CD8-positive, alpha-beta memory T cell (primary cell): ENCODE measurements at places on chromosomes 1 and 21.

DNA sequence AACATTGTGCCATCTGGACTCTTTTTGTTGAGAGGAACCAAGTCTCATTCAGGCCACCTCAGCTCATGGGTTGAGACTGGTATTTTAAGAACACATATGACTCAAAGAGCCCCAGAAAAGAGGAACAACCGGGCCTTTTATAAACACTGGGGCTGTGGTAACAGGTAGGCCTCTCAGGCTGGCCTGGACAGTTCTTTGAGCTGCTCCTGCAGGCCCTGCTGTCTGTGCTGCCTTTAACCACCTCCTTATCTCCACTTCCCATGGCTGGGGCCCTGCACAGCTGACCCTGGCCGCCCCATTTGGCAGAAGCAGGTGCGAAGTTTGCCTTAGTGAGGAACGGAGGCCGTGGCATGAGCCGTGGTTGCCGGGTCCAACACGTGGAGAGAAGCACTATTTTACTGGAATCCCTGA is 163.3 kb downstream of the RHOU start:
- DNase-seq = no peak

GRCh38 chr1:67555461-67556296 is 125.5 kb upstream of the SERBP1 start:
- no peak for DNase-seq

DNA sequence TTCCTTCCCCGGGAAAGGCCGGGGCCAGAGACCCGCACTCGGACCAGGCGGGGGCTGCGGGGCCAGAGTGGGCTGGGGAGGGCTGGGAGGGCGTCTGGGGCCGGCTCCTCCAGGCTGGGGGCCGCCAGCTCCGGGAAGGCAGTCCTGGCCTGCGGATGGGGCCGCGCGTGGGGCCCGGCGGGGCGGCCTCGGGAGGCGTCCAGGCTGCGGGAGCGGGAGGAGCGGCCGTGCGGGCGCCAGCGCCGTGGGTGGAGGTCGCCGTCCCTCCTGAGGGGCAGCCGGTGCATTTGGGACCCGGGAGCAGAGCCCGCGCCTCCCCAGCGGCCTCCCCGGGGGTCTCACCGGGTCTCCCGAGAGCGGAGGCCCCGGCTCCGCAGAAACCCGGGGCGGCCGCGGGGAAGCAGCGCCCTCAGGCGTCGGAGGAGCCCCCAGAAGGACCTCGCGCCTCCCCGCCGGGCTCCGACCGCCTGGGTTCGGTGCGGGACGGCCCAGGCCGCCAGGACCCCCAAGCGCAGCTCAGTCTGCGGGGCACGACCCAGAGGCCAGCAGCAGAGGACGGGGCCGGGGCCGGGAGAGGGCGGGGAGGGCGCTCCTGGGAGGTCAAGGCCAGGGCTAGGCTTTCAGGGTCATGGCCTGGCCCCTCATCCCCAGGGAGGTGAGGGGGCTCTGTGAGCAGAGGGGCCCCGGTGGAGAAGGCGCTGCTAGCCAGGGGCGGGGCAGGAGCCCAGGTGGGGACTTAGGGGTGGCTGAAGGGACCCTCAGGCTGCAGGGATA is 7.2 kb upstream of the SLX9 start:
- DNase-seq = peak; percentile 66

GRCh38 chr1:71228241-71228640 is 147.4 kb upstream of the ZRANB2 start:
- no peak for DNase-seq

DNA sequence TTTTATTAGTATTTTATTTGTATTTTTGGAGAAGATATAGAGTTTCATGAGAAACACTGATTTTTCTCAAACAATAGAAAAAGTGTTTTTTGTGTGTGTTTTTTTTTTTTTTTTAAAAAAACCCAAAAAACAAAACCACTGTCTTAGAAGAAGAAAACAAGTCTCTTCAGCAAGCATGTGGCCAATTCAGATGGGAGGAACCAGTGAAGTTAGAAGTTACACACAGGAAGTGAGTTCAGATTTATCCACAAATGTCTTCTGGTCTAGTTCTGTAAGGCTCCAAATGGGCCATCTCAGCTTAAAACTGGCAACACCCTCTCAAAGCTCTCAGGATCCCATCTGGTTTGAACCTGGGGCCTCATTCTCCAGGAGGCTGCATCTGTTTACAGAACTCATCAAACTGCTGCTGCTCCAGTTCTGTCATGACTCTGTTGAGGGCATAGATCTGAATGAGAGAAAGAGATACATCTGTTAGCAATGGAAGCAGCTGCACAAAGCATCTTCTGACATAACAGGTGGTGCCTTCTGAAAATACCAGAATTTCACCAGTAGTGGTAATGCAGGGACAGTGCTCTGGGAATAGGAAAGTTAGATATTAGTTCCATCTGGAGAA is 9.8 kb upstream of the ERMAP start:
- no peak for DNase-seq

DNA sequence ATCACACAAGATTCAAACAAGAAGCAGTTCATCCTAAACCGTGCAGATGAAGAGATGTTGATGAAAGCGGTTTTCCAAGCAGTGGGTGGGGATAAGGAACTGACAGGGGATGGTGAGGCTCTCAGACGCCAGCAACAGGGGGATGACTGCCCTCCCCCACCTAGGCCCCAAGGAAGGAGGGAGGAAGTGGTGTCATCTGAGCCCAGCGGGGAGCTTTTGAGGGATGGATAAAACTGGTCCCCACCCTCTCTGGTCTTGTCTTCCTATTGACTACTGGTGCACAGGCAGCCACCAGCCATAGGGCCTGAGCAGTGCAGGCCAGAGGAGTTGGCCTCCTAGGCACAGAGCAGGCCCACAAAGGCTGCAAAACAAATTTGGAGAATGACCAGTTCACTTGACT is 175.5 kb downstream of the HUNK start:
- no peak for DNase-seq

- no peak for DNase-seq
Measured at GRCh38 chr1:22892789-22893188, 79.9 kb downstream of the LACTBL1 start.

- no peak for DNase-seq
Measured at GRCh38 chr1:202291961-202292712, 49.6 kb downstream of the UBE2T start.

GRCh38 chr1:18560692-18561091 is 70.0 kb upstream of the PAX7 start:
- DNase-seq = no peak

- no peak for DNase-seq
Measured at GRCh38 chr1:204296431-204296988, 63.2 kb downstream of the PLEKHA6 start.

DNA sequence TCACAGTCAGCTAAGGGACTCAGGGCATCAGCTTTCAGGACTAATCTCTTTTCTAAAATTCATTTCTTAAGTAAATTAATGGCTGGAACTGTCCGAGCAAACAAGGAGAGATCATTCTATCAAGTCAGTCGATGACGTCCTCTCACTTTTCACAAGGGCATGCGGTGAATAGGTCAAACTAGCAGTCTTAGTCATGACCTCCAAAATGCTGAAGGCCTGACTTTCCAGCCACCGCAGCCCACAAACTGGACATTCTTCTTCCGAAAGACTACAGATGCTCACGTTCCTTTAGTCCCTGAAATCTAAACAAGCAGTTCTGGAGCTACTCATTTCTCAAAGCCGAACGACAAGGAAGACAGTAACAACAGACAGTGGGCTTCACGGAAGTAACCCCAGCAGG is 127.9 kb downstream of the TIAM1 start:
- DNase-seq = no peak

DNA sequence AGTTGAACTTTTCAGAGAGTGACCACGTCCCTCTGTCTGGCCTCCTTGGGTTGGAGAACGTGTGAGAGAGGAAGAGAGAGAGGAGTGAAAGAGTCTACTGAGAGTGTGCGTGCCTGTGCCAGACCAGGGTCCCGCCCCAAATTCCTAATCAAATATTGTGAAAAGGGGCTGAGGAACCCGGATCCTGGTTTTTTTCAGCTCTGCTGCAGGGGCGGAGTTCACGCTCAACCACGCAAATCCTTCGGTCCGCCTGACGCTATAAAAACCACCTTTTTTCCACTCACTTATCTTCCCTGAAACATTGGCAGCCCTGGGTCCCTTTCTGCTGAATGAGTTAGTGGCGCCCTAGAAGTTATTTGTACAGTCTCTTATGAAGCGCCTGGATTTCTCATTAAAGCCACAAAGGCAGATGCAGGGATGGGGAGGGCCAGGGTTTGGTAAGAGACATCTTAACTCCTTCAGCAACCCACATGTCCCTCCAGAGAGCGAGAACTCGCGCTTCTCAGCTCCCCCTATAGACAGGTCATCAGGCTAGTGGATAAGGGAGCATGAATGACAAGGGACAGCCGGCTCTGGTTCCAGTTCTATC is at the start of gene FMOD:
Gene FMOD, minus strand, starts transcription at position 86 of the 589 bp plus-strand sequence. CDS start 2,852 bp downstream, outside the sequence.
- DNase-seq = no peak

- no peak for DNase-seq
Measured at GRCh38 chr1:205067031-205067430, 17.2 kb downstream of the TMEM81 start.

DNA sequence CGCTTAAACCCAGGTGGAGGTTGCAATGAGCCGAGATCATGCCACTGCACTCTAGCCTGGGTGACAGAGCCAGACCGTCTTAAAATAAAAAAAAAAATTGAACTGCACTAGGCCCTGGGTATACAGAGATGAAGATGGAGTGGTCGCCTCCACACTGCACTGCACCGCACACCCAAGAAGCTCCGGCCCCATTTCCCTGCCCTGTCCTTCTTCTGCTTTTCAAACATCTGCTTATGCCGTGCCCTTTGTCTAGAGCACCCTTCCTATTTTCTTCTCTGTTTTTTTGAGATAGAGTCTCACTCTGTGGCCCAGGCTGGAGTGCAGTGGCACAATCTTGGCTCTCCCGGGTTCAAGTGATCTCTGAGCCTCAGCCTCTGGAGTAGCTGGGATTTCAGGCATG is 17.4 kb downstream of the IQGAP3 start:
- no peak for DNase-seq

- DNase-seq = no peak
Measured at GRCh38 chr1:9476790-9477463, 62.3 kb upstream of the SLC25A33 start.

DNA sequence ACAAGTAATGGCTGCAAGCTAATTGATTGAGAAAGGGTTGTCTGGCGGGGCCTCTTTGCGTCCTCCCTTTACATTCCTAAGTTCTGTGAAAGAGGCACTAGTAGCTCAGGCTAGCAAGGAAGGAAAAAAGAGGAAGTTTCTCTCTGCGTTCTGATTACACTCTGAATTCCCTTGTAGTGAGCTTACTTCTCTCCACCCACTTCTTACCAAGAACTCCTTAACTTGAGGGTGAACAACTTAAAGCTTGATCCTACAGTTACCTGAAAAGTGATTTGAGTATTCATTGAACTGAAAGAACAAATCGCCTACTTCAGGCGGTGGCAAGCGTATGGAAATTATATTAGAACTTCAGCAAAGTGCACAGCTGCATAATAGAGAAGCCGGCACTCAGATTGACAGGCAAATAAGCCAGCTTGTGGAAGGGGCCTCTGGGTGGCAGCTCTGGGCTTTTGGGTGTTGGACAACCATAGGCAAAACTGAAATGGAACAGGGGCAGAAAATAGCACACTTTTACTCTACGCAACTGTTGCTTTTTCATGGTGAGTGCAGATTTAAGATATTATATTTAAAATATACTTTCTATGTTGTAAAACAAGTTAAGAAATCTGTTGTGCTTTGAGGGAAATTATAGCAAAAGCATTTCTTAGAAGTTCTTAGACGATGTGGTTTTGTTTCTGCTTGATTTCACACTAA is 464.5 kb downstream of the USP25 start:
- DNase-seq = no peak

GRCh38 chr1:74937176-74937575 is 197.0 kb upstream of the LHX8 start:
- DNase-seq = no peak

DNA sequence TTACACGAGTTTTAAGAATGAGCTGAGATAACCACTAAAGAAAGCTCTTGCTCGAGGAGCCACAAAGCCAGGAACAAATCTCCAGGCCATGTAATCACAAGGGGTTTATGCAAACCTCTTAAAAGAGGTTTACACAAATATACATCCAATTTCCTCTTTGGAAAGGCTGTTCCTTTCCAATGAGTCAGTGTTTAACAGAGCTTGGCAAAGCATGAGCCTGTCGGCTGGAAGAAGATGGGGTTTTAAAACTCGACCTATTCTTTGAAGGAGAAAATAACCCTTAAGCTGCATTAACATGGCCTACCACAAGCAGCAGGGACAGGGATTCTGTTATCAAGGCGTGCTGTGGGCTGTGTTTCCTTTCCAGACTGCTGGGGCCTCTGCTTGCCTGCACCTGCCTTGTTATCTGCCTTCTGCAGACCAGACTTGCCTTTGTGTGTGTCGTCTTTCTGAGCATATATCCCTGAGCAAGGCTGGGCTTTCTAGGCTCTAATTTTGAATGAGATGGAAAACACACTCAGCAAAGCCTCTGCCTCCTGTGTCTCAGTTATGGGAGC is 40.6 kb upstream of the CYP2J2 start:
- no peak for DNase-seq

DNA sequence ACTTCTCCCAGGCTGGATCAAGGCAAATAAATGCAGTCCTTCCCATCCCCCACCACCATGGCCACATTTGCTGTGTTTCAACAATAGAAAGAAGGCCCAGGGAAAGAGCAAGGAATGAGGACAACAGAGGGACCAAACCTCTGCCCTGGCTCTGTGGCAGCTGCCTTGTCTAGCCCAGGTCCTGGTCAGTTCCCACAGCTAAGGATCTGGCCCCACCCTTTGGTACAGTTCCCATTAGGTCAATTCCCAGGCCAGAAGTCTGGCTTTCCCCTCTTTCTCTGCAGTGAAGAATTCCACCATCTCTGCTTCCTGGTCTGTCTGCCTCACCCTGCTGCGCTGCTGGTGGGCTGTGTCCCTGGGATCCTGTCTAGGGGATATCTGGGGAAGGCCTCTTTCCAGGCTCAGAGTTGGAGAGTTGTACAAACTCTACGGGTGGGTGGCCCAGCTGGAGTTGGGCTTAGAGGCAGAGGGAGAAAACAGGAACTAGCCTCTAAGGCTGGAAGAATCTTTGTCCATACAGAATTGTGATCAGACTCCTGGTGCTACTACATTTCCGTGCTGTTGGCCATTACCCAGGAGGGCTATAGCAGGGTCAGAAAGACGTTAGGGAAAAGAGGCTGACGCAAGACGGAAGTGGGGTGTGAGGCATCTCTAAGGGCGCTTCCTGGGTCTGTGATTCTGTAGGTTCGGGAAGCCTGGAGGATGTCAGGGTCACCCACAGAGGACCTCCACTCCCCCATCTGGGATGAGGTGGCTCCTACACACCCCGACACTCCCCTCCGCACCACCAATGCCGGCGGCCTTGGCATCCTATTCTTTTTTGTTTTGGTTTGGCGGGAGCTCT is 953 bp upstream of the NDUFS2 start:
- DNase-seq = no peak

GRCh38 chr1:56819387-56819899 is at the start of gene FYB2:
FYB2 (minus strand) TSS chr1:56819404; CDS start chr1:56819290, 114 bp downstream.
- no peak for DNase-seq

- DNase-seq = no peak
Measured at GRCh38 chr1:192252776-192253175, 64.0 kb upstream of the RGS21 start.

GRCh38 chr1:221712198-221712684 is 29.6 kb downstream of the DUSP10 start:
- DNase-seq = peak; percentile 75
